ENCODE measurements at places on chromosomes 7 and 10. TPM values are rescaled to one million over a fixed set of nuclear protein-coding genes. Genes with fewer than 3 reads are reported as not detected.

GRCh38 chr7:105791926-105792325, 84.5 kb downstream of the ATXN7L1 start:
- DNase-seq, result no peak

DNA sequence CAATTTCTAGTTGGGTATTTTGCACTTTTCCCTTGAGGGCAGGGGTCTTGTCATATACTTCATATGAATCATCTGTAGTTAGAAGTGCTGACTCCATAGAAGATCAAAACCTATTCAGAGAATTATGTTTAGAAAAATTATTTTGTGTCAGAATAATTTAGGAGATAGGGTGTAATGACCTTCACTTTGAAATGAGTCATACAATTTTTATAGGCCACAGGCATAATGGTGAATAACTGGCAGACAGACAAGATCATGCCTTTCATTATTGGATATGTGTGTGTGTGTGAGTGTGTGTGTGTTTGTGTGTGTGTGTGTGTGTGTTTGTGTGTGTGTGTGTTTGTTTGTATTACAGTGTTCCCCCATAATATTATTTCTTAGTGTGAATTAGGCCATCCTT, 523.0 kb downstream of the ANKRD7 start:
- no peak for DNase-seq

PYROXD2 gene
- total RNA-seq, result 22.4 TPM

GRCh38 chr7:27740449-27741086, 606 bp downstream of the TAX1BP1 start:
- peak; percentile 95 for DNase-seq

SPAM1 gene
- not detected for total RNA-seq

- no peak for DNase-seq
These were observed 19.8 kb downstream of the KBTBD2 start for GRCh38 chr7:32871624-32872371.

WEE2 gene
- not detected for total RNA-seq

PRSS2 gene
- 9.3 TPM for total RNA-seq

PLCE1 gene
- total RNA-seq, result 5.7 TPM

DNA sequence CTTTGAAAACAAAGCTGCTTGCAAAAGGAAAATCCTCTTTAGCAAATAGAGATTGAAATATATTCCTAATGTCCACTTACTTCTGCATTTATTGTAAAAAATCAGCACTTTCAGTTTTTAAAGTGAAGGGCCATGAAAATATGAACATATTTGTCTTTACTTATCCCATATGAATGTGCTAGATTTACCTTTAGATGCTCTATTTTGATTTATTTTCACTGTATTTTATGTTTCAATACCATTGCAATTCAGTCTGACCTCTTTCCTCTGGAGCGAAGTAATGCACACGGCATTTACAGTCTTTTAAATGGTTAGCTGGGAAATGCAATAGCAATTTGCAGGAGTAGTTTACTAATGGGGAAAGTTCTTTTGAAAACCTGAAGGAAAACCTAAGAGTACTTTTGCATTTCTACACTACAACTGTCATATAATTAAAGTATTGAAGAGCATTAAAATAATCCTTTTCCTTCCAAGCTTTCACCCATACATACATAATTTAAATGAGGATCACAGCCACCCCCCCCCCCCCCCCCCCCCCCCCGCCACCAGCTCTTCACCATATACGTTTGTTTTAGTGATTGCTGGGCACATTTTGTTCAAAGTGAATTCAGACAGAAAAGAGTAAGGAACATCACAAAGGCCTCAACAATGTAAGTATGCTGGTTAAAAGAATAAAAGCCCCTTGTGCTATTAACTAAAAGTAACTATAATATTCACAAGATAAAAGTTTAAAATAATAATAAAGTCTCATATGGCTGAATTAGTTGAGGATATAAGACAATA, 3.5 kb downstream of the SKIDA1 start:
- DNase-seq, result no peak

GRCh38 chr7:90984692-90985091, 279.5 kb upstream of the FZD1 start:
- no peak for DNase-seq

FAM25G gene
- not detected for total RNA-seq

CYP3A5 gene
- 96.8 TPM for total RNA-seq

DNA sequence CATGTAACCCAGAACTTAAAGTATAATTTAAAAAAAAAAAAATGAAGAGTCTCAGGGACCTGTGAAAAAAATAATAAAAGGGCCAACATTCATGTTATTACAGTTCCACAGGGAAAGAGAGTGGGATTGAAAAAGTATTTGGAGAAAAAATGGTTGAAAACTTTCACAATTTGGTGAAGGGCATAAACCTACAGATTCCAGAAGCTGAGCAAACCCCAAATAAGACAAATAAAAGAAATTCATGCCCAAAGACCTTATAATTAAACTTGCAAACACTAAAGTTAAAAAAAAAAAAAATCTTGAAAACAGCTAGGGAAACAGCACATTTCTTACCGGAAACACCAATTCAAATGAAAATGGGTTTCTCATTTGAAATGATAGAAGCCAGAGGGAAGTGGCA, 19.9 kb downstream of the VPS41 start:
- DNase-seq, result no peak

ITGA8 gene
- 7.1 TPM for total RNA-seq

GRCh38 chr10:133067149-133068105, 20.3 kb upstream of the ADGRA1 start:
- DNase-seq, result no peak

DNA sequence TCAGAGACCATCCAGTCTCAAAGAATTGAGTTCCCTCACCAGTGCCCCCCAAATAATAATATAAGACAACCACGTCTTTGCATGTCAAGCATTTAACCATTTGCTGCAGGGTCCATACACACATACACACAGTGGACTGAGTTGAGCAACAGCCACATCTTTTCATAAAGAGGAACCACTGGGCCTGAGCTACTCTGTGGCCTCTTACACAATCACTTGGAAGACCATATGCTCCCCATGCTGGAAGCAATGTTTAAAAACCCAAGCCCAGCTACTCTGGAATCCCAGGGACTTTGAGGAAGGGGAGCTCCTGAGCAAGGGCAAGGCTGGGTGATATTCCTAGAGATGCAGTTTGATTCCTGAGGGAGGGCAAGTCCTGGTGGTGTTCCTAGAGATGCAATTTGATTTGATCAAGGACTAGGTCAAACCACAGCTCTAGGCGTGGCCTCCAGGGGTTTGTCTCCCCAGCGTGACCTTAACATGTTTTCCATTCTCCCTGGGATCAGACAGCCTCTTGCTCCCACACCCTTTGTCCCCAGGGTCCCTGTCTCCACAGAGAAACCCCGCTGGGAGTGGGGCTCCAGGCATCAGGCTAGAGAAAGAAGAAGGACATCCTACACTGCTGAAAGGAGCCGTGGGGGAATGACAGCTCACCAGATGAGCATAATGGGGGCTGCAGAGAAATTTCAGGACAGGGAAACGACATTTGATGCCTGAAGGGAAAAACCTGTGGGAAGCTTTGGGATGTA, 376.2 kb upstream of the MGMT start:
- DNase-seq, result no peak

DNA sequence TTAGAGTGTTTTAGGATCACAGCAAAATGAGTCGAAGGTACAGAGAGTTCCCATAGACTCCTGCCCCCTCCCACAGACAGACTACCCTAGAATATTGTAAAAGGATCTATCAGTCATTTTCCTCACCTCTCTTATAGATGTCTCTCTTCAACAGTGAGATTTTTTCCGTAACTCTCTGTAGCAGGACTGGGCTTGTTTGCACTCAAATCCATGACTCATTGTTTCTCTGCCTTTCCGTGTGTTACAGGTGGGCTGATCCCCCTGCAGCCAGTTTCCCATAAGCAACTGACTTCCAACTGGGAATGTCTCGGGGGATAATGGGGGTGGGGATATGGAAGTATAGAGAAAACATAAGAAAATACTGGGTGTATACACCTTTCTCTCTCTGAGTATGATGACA, 921.0 kb downstream of the GATA3 start:
- DNase-seq, result no peak

DNA sequence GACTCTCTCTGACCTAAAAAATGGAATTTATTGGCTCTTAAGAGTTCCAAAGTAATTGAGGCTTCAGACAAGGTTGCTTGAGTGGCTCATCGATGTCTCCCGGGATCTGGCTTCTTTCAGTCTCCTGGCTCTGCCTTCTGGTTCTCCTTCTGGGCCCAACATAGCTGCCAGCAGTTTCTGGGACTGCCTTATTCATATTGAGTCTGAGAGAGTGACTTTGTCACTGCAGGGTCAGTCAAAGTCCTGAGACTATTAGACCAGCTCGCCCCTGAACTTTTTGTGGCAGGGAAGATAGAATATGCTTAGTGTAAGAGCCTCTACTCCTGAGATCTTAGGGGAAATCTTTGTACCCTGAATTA, 94.0 kb downstream of the MMRN2 start:
- no peak for DNase-seq

GRCh38 chr10:47406870-47407691, 23.0 kb upstream of the ZNF488 start:
- DNase-seq, result peak; percentile 71

C10orf143 gene
- total RNA-seq, result 3.7 TPM

DNA sequence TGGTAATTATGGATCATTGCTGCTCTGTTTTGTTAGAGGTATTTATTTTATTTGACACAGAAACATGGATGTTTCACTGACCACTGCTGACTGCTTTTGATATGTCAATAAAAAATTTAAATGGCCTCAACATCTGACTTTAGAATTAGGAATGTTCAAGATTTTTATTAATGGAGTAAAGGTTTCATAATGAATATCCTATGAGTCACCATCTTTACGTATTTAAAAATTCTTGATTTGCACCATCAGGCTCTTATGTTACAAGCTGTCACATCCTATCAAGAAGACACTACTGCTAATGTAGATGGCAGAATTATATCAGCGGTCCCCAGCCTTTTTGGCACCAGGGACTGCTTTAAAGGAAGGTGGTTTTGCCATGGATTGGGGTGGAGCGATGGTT, 578.7 kb upstream of the NRP1 start:
- DNase-seq, result no peak

DNA sequence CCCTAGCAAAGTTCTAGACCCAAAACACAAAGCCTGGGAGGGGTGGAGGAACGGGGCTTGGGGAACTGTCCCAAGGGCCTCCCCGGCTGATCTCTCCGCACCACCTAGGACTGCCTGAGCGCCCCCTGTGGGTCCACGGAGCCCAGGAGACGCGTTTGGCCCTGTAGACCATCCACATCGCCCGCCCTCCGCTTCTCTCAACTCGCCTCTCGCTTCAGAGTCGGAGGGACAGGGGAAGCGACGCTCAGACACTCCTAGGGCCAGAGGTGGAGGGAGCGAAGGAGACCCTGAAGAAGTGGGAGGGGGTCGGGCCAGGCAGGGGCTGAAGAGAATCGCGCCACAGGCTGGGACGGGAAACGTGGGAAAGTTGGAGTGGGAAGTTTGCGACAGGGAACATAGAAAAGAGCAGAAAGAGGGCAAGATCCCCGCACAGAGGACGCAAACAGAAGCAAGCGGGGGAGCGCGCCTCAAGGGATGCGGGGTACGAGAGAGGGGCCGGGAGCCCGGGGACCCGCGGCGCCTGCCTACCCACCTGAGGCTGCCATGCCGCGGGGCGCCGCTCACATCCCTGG, 378 bp downstream of the PIK3AP1 start:
- no peak for DNase-seq

DNA sequence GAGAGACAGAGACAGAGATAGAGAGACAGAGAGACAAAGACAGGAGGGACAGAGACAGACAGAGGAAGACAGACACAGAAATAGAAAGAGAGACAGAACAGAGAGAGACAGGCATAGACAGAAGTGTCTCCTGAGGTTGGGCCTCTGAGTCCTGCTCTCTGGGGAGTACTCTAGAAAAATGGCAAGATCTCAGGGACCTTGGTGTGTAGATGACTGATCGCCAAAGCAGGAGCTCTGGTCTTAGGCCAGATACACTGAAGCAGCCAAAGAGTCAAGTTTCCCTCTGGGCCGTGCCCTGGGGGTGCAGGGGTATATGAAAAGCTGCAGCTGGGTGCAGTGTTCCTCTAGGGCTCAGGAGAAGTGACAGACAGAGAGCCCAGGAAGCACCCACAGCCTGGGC, 176.6 kb upstream of the TNS3 start:
- no peak for DNase-seq

- no peak for DNase-seq
These were observed 147.5 kb downstream of the SEMA3D start for GRCh38 chr7:85039196-85039923.

- DNase-seq, result no peak
These were observed 991 bp upstream of the FAM204A start for GRCh38 chr10:118343115-118343514.

DNA sequence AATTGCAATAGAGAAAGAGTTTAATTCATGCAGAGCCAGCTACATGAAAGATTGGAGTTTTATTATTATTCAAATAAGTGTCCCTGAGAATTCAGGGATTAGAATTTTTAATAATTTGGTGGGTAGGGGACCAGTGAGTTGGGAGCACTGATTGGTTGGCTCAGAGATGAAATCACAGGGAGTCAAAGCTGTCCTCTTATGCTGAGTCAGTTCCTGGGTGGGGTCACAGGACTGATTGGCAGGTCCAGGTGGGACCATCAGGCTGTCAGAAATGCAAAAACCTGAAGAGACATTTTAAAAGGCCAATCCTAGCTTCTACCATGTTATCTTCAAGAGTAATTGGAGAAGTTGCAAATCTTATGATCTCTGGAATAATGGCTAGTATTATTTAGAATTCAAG, 56.0 kb upstream of the KAT6B start:
- DNase-seq, result no peak

IGFBP3 gene
- 223 TPM for total RNA-seq

GRCh38 chr7:47153576-47153975, 428.3 kb downstream of the TNS3 start:
- DNase-seq, result no peak

DNA sequence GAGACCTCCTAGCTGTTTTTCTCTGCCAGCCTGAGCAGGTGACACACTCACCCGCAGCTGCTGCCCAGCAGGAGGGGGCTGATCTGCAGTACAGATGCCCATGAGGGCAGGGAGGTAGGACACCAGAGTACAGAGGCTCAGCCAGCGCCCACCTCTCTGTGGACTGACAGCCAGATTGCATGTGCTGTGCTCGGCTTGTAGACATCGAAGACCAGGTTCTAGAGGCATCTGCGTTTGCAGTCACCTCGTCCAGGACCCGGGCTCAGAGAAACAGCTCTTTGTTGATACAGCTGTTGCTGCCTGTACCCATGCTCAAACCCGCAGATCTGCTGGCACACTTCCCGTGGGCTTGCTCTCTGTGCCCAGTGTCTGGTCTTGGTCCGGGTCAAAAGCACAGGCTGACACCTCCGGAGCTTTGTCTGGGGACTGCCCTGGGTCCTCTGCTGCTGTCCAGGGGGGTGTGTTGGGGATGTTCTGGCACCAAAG, 224.7 kb downstream of the GLRX3 start:
- DNase-seq, result peak; percentile 83

DNA sequence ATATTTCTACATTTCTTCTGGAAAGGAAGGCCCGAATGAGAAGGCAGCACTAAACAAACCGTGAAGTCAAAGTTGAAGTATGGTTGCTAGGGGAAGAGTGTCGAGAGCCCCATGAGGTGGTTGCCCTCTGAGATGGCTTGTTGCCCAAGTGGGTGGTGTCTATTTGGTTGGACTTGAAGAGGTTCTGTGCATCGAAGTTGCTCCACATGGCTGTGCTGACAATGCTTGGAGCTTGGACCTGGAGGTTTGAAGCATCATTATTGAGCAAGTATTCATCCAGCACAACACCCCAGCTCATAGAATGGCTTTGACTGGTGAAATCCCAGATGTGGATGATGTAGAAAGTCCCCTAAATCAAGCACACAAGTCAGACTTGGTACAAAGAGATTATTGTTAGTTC, 165.2 kb upstream of the CDCA7L start:
- no peak for DNase-seq
